ENCODE measurements at places on chromosomes 11 and 22.

- peak; percentile 28 for DNase-seq
These were observed 776 bp downstream of the NLRX1 start for GRCh38 chr11:119169282-119169719.

DNA sequence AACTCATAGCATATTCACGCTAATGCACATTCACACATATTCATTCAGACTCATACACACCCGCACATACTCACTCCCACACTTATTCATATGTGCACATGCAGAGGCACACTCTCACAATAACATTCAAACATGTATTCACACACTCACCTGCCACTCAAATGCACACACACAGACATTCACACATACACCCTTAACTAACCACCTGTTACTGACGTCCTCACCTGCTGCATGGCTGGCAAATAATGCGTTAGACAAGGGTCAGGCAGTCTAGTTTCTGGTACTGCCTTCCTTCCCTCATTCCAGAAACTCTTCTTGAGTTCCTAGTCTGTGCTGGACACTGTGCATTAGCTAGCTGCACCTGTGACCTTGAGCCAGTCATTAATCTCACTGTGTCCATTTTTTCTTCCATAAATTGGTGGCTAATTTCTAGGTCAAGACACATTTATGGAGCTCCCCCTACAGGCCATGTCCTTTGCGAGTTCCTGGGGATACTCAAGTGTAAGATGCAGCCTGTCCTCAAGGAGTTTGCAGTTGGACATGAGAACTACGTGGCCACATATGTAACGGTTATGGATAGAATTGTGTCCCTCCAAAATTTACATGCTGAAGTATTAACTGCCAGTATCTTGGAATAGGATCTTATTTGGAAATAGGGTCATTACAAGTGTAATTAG, 34.5 kb upstream of the SEZ6L start:
- no peak for DNase-seq

DNA sequence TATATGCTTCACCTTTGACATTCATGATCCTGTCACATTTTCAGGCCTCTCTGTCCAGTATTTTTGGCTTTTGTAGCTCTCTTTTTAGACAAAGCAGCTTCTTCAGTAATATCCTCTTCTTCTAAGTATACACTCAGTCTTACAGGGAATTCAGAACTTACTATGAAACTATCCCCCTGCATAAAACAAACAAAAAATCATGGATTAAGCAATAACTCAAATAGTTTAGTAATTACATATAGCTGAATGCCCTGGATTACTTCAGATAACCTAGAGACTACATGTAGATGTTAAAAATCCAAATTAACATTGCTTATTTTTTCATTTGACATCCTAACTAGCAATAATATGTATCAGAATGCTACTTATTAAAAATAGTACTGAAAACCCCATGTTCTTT, 5.2 kb downstream of the TAF1D start:
- no peak for DNase-seq

DNA sequence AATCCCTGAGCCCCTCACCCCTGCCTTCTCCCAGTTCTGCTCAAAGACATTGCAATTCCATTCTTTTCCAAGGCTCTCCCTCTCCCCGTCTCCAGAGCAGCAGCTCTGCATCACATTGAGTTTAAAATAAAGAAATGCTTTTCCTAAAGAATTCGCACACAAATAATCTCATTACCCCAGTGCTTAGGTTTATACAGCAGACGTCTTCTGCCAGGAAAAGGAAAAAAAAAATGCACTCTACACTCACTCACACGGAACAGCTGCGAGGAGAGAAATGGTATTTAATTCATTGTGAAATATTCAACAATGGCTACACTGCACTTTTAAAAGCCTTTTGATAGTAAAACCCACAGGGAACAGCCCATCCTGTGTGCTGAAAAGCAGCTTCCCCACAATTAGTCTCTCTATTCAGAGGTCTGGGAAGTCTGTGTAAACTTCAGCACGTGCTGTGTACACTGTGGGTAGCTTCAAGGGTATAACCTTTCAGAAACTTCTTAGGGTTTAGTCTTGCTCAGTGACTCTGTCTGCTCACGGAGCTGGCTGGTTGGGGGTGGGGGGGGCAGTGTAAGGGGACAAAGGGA, 42.8 kb downstream of the ETS1 start:
- DNase-seq, result no peak

GRCh38 chr11:2933375-2934020, 4.3 kb upstream of the PHLDA2 start:
- no peak for DNase-seq

GRCh38 chr22:32232191-32232830, 22.8 kb downstream of the SLC5A4 start:
- DNase-seq, result no peak

GRCh38 chr22:23306438-23306921, 126.2 kb downstream of the BCR start:
- no peak for DNase-seq

GRCh38 chr22:35411102-35411501, 11.2 kb downstream of the MCM5 start:
- no peak for DNase-seq

GRCh38 chr11:78149646-78150045, 10.2 kb upstream of the ALG8 start:
- no peak for DNase-seq

DNA sequence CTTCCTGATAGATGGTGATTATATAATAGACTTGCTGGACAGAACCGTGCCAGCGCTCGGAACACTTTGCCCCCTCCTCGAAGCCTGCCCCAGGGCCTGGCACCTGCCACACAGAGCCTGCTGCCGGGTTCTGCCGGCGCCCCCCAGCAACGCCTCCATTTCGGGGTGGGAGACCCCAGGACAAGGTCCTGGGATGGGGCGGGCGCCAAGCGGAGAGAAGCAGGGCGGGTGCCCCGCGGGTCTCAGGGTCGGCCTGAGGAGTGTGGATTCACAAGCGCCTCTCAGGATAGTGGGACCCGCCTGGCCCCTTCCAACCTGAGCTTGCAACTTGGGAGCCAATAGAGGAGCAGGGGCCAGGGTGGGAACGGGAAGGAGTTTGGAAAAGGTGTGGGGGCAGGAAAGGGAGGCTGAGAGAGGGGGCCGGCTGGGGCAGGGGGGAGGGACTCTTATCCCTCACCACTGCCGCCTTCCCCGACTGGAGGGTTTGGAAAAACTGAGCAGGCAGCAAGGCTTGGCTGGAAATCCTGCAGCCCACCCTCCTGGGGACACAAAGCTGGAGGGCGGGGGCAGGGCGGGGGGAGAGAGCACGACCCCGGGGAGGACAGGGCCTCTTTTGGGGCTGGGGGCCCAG, 3.3 kb upstream of the BCL9L start:
- no peak for DNase-seq

- DNase-seq, result peak; percentile 63
These were observed 62.0 kb downstream of the PAK1 start for GRCh38 chr11:77411717-77412441.

DNA sequence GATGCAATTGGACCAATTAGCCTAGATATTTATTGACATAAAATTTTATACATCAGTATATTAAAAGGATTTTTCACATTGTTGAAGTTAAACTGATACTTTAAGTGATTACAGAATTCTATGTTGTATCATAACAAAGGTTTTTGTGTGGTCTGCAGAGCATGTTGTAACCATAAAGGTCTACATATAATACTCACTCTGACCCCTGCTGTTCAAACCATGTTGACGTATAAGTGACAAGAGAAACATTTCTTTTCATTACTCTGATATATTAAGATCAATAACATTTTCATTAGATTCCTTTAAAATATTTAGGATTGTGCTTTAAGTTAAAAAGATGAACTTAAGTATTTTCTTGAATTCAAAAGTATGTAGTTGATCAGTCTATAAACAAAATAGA, 63.9 kb downstream of the GAS2 start:
- no peak for DNase-seq

- DNase-seq, result no peak
These were observed 30.8 kb downstream of the PDGFB start for GRCh38 chr22:39214006-39214382.

DNA sequence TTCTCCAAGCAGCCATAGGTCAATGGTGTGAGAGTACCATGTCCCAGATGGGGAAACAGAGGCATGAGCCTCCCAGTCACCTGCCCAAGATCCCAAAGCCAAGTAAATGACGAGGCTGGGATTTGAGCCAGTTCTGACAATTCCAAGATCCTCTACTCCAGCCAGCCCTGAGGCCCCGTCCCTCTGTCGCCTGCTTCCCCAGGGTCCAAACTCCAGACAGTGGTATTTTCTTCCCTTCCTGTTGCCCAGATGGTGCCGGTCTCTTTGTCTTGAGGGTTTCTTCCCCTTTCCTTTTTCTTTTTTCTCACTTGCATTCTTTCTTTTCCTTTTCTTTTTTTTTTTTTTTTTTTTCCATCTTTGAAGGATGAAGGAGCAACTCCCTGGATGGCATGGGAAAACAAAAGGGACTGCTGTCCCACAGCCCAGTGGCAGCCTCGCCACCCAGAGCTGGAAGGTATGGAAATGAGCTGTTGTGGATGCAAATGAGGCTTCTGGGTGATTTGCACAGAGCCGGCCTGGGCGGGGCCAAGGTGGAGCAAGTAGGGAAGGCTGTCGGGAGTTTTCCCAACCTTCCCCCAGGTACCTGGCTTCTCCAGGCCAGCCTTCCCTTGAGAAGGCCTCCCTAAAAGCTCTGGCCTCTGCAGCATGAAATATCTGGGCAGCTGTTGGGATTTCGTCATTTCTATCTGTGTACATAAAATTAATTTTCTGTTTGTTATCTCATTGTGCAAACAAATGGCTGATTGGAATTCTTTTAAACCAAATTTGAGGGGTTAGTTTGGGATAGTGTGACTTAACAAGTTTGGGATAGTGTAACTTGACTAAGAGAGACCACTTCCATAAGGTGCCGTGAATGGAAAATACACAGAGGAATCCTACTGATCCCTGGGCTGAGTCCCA, 146.8 kb downstream of the MN1 start:
- no peak for DNase-seq

GRCh38 chr22:36988075-36988832, 31.0 kb downstream of the TST start:
- no peak for DNase-seq

GRCh38 chr11:69540118-69541000, 58.9 kb downstream of the LINC01488 start:
- no peak for DNase-seq

DNA sequence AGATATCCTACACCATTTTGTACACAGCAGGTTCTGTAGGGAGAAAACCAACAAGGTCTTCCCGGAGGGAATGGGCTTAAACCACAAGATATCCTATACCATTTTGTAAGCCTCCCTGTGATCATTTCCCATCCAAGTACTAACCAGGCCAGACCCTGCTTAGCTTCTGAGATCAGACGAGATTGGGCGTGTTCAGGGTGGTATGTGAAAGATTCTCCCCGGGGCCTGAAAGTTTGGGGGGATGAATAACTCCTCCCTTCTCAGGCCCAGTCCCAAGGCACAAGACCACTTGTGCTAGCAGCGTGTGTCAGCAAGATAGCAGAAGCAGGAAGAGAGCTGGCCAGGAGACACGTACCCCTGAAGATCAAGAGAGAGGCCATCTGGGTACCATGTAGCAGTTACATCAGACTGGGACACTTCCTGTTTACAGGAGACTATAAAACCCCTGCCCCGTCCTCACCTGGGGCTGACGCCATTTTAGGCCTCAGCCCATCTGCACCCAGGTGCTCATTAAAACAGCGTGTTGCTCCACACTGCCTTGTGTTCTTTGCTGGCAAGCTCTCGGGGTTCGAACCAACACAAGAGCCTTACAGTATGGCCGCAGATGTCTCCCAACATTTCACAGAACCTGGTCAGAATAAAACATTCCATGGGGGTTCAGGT, 17.3 kb downstream of the MIF start:
- DNase-seq, result no peak

DNA sequence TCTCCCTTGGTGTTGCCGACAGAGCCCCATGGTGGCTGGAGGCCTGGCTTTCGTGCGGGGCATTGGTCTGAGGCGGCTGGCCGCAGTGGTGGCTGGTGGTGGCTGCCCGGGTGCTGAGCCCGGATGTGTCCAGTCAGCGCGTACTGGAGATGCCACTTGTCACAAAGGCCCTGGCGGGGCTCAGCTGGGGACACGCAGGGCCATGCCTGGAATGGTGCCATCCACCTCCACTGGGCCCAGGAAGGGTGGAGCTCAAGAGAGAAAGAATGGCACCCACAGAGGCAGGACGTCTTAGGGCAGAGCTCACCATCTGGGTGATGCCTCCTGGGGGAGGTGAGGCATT, 92.5 kb downstream of the CEP164 start:
- no peak for DNase-seq

DNA sequence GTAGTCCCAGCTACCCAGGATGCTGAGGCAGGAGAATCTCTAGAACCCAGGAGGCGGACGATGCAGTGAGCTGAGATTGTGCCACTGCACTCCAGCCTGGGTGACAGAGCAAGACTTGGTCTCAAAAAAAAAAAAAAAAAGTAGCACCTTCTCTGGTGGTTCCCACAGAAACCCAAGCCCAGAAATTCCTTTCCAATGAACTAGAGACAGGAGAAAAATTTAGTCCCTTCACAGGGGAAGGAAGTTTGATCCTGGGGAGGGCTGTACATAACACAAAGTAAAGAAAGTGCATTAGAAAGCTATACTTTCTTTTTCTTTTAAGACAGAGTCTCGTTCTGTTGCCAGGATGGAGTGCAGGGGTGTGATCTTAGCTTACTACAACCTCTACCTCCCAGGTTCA, 25.5 kb upstream of the APOA1 start:
- DNase-seq, result no peak

DNA sequence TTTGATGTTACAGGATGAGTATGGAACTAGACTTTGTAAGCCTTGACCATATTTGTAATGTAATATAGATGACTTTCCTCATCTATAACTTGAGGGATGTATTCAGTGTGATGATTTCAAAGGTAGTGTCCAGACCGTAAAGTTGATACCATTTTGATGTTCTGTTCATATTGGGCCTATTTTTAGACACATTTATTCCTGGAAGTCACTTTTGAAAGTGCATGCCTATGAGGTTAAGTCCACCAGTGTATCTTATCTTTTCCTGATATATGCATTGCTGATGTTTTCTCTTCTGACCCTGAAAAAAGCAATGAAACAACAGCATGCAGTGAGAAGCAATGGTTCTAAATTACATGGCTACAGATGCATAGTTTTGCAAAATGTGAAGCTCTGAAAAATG, 244.7 kb upstream of the PDGFD start:
- no peak for DNase-seq

GRCh38 chr11:77879218-77879617, 58.3 kb downstream of the AAMDC start:
- DNase-seq, result no peak

DNA sequence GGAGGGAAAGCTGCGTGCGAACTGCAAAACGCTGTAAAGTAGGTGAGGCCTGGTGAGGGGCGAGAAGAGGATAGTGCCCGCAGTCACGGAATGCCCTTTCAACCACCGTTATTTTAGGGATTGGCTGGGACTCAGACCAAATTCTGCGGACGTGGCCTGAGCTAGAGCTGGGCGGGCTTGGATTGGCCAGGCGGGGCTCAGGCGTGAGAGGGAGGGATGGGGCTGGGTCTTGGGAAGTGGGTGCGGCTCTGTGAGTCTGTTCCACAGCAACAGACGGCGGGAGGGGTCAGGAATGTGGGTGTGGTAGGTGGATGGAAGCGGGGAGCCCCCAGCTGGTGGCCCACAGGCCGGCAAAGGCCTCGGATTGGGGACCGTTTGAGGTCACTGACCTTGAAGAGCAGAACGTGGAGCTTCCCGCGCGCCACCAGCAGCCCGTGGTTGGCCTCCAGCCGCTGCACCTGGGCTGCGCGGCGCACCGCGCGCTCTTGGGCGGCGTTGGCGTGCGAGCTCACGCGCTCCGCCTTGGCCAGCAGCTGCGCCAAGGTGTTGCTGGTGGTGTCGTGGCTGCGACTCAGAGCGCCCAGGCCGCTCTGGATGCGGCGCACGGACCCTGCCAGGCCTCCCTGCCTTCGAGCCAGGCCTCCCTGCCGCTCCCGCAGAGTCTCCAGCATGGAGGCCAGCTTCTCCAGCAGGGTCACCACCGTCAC, 444 bp downstream of the CAVIN3 start:
- DNase-seq, result no peak

GRCh38 chr22:43928468-43928867, 4.9 kb downstream of the PNPLA3 start:
- no peak for DNase-seq
